ENCODE measurements at places on chromosomes 16 and 17.
A peak's percentile ranks its signal among the peaks of the same experiment; 100 is the strongest.

GRCh38 chr17:47717261-47717697, 15.8 kb upstream of the TBX21 start:
- no peak for DNase-seq

DNA sequence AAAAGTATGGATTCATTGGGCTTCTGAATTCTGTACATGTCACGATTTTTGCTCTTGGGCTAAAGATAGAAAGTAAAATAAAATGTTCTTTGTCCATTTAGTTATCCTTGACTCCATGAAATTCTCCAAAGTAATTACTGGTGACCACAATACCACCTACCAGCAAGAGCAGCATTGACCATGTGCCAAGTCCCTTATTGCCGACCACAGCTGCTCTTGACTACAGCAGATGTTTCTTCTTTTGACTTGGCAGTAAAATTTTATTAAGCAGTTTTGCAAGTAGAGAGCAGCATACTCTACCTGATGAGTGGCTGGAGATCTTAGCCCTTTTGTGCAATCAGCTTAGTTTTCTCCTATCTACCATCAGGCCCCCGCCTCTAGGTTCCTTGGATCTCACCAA, 152.2 kb upstream of the TBX2 start:
- DNase-seq: no peak

GRCh38 chr17:48568499-48569239, 9.5 kb downstream of the HOXB4 start:
- no peak for DNase-seq

DNA sequence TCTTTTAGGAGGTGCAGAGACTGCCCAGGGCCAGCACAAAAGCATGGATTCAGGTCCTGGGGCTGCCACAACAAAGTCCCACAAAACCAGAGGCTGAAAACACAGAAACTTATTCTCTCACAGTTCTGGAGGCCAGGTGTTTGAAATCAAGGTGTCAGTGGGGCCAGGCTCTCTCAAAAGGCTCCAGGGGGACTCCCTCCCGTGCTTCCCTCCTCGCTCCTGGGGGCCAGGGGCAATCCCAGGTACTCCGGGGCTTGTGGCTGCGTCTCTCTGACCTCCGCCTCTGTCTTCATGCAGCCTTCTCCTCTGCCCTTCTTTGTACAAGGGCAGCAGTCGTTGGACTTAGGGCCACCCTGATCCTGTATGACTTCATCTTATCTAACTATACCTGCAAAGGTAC, 8.3 kb upstream of the RBFOX3 start:
- DNase-seq: no peak

- DNase-seq: no peak
Measured at GRCh38 chr17:17120701-17121100, 78.4 kb downstream of the MPRIP start.

- DNase-seq: no peak
Measured at GRCh38 chr17:58086953-58087352, 3.7 kb downstream of the DYNLL2 start.

GRCh38 chr17:75428543-75429469, 23.3 kb upstream of the GRB2 start:
- DNase-seq: no peak

DNA sequence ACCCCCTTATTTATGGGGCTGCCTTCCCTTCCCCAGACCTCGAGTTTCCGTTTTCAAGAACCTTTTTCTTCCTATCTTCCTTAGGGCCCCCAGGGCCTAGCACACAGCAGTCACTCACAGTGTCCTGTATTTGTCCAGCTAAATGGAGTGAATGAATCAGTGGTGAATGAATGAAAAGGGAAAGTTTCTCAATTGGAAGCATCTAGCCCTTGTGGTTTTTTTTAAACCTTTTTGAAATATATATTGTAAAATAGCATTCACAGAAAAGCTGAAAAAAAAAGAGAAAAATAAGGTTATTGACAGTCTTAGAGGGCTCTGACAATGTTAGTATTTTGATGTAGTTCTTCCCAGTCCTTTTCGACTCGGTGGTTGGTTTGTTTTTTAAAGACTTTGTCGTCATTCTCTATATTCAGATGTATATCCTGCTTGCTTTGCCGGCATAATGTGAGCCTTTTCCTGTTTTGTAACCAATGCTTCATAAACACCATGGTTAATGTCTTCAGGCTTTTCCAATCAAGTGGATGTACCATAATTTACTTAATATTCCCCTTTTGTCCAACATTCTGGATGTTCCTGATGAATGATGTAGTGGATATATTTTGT, 45.3 kb downstream of the RAI1 start:
- no peak for DNase-seq

DNA sequence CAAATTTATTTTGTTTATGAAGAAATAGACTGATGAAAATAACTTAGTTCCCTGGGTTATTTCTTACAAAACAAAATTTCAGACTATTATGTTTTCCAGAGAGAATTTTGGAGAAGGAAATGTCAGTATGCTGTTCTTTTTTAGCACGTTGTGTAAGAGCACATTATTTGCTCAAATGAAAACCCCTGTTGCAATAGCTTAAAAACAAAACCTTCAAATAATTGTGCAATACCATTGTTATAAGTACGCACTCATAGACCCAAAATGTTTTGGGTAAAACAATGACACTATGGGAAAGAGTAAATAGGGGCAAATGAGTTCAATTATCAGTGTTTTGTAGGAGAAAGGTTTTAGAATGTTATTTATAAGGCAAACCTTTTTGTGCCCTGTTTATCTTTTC, 18.2 kb downstream of the VMP1 start:
- DNase-seq: no peak

- DNase-seq: no peak
Measured at GRCh38 chr16:70680495-70681381, 5.1 kb downstream of the MTSS2 start.

DNA sequence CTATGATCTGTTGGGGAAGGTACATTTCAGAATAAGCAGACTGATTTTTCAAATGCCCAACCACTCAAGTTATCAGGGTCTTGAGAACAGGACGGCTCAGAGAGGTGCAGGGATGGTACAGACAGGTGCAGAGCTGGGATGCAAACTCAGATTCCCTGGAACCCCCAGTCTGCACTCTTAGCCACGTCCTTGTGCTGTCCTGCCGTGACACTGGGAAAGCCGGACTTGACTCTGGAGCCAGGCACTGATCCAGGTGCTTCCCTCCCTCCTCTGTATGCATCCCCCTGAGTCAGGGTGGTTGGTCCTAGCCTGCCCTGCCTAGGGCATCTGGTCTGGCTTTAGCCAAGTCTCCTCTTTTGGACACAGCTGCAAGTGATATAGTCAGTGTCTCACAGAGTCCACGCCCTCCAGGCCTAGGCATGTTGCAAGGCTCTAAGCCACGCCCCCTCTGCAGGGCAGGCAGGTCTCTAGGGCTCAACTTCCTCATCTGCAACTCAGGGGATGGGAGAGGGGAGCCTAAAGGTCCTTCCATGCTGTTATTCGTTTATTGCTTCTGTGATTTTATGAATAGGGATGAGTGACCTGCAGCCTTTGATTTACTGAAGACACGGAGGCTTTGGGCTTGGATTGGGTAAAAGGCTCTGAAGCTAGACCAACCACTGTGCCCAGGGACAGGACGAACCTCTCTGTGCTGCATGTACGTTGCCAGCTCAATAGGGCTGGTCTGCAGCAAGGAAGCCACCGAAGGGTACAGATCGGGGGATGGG, 97.3 kb downstream of the SDK2 start:
- DNase-seq: no peak

DNA sequence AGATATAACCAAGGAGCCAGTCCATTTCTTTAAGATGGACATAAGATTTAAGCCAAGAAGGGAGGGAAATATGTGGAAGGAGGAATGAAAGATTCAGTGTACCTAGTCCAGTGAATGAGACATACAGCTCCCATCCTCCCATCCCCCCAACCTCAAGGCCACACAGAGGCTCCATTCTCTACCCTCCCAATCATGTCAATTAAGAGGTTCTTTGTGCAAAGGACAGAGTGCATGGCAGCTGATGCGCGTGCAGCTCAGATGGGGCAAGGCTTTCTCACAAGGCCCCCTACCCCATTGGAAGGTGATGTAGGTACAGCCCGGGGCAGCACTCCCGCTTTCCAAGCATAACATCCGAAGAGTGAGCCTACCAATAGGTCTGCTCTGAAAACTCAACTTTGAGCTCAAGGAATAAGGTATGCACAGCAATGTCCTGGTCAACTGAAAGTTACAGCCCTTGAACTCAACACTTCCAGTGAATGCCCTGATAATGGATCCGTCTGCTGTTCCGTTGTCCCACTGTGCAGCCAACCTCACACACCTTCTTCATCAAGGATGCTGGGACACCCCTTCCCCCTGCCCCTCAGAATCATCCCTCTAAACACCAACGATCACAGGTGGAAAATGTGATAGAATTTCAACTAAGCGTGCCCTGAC, 458.1 kb downstream of the SOX9 start:
- no peak for DNase-seq

DNA sequence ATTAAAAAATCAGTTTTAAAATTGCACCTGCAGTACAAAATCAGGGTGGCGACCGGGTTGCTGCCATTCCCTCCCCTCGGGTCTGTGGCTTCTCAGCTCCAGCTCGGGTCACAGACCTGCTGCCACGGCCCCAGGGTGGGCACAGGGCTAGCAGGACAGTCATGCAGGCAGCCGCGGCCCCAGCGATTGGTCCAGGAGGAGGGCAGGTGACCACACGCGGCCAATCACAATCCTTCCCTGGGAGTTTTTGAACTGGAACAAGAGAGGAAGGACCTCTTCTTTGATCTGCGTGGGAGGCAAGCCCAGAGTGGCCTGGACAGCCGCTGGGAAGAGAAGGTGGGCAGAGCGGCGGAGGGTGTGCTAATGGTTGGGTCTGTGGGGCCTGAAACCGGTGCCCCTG, 25.5 kb downstream of the CBFA2T3 start:
- no peak for DNase-seq

GRCh38 chr16:85798901-85799496, 345 bp downstream of the EMC8 start:
- DNase-seq: peak; percentile 13

DNA sequence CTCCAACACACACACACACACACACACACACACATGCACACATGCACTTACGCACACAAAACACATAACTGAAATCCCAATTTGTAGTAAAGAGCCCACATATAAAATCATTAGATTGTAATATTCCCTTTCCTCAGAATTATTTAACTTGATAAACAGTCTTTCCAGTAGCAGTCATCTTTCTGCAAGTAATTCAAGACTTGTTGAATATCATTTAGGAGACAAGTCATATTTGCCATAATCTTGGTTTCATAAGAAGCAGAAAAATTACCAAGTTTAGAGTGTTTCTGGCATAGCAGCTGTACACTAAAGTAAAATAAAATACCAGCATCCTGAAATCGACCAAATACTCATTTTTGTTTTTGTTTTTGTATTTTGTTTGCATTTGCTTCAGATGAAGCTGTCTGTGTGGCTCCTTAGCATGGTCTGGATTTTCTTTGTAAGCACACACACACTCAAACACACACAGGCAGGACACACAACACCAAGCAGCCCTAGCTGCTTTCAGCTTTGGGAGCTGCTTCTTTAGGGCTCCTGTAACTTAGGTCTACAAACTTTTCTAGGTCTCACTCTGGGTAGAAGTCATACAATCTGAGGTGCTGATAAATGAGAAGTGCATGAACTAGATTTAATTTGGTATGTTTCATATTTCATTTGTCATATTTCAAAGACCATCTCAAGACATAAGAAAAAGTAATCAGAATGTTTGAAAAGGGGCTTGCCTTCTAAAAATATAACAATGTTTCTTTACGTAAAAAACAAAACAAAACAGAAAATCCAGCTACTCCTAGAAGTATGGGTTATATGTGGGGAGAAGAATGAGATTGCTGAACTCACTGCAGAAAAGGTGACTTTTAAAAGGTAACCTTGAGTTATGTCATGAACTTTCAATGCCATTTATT, 3.0 kb downstream of the SALL1 start:
- DNase-seq: no peak

- no peak for DNase-seq
Measured at GRCh38 chr16:52280086-52280485, 266.9 kb downstream of the TOX3 start.

- no peak for DNase-seq
Measured at GRCh38 chr16:88279998-88280397, 102.8 kb upstream of the ZNF469 start.

DNA sequence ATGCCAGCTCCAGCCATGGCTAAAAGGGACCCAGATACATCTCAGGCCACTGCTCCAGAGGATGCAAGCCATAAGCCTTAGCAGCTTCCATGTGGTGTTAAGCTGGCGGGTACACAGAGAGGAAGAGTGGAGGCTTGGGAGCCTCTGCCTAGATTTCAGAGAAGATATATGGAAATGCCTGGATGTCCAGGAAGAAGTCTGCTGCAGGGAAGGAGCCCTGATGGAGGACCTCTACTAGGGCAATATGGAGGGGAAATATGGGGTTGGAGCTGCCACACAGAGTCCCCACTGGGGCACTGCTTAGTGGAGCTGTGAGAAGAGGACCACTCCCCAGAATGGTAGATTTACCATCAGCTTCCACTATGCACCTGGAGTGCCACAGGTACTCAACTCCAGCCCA, 32.1 kb downstream of the RNF112 start:
- DNase-seq: no peak

DNA sequence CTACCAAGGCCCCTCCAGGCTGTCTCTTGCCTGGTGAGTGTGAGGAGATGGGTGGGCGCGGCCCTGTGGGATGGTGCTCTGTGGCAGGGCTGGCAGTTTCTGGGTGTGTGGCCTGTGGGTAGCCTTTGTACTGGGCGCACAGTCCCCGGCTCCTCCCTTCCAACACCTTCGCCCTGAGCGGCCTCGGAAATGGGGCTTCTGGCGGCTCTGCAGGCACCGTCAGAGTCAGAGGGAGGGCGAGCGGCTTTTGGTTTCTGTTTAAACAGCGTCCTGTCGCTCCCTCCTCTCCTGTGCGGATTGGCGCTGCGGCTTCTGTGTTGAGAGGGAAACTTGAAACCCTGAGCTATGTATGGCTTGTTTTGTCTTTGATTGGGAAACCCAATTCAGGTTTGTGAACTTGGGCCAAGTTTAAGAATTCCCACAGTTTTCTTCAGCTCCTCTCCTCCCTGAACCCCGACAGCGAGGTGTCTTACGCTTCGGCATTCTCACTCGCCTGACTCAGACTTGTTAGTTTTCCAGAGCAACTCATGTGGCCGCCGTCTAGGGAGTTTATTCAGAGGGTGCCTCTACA, 8.3 kb upstream of the ZNF750 start:
- peak; percentile 21 for DNase-seq

DNA sequence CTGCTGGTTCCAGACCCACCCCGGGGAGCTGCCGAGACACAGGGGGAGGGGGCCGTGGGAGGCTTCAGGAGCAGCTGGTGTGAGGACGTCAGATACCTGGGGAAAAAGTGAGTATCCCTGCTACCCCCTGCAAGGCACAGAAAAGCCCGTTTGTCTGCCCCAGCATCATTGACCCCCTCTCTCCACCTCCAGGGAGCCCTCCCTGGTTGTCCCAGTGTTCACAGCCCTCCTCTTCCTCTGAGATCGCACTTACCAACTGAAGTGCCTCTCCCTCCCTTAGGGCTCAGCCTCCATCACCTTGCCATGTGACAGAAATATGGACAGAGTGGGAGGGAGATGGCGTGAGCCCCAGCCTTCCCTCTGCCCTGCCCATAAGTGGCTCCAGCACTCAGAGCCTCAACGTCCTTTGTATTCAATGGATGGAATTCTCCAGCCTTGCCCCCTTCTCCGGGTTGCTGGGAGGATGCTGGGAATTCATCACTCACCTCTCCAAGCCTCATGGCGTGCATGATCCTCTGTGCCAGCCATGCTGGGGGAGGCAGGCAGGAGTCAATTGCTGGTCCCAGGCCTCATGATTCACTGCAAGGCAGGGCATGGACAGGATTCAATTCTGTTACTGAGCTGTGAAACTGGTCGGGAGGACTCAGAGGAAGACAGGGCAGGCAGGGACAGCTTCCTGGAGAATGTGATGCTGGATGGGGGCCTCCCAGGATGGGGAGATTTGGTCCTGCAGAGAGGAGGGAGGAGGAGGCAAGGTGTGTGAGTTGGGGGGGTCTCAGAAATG, 14.6 kb downstream of the SPNS3 start:
- DNase-seq: no peak

- DNase-seq: no peak
Measured at GRCh38 chr17:80705988-80706387, 161.3 kb downstream of the RPTOR start.
